Heart right ventricle (tissue), 16 donors: ENCODE measurements at places on chromosomes 4 and X.

GRCh38 chr4:54144199-54144598 is 44.2 kb downstream of the GSX2 start:
- no peak for DNase-seq

DNA sequence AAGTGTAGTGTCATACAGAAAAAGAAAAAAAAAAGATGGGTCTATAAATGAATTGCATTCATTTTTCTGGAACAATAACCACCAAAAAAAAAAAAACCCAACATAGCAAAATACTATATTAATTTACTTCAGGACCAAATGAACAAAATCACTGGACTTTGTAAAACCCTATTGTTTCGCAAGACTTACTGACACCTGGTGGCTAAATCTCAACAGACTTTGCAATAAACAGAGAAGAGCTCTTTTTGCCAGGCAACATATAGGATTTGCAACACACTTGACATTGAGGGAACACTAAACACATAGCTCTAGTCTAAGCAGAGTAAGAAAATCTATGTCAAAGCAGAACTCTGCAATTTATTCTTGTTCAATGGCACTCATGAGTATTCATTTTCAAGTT is 990.2 kb downstream of the STPG2 start:
- no peak for DNase-seq

- DNase-seq, result no peak
Observed at GRCh38 chrX:9644335-9644734, 121.3 kb downstream of the GPR143 start.

- no peak for DNase-seq
Observed at GRCh38 chrX:68115371-68115770, 317.9 kb downstream of the OPHN1 start.

- DNase-seq, result no peak
Observed at GRCh38 chr4:120723986-120724385, 198.5 kb downstream of the PRDM5 start.
